Effector memory CD4-positive, alpha-beta T cell (primary cell): ENCODE measurements at places on chromosomes 16 and 17.

GRCh38 chr16:24101431-24101830, 154.7 kb upstream of the CACNG3 start:
- DNase-seq, result no peak

DNA sequence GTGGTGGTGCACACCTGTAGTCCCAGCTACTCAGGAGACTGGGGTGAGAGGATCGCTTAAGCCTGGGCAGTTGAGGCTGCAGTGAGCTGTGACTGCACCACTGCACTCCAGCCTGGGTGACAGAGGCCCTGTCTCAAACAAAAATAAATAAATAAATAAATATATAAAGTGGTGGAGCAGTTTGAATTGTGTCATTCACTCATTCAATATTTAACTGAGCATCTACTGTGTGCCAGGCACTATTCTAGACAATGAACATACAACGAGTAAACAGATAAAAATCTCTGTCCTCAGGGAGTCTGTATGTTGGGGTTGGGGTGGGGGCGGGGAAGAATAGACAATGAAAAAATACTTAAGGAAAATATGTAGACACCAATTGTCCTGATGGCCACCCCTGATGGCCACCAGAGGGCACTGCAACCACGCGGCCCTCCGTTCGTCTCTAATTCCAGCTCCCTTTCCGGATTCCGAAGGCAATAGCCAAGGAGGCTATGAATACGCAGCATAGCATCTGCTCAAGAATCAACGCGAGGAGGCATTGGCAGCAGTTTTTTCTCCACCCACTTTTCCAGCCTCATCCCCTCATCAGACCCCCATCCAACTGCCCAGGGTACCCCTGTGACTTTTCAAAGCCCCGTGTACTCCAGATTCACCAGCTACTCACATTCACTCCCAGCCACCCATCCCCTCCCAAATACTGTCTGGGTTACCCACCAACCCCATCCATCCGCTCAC, 21.4 kb downstream of the QPRT start:
- peak; percentile 72 for DNase-seq

DNA sequence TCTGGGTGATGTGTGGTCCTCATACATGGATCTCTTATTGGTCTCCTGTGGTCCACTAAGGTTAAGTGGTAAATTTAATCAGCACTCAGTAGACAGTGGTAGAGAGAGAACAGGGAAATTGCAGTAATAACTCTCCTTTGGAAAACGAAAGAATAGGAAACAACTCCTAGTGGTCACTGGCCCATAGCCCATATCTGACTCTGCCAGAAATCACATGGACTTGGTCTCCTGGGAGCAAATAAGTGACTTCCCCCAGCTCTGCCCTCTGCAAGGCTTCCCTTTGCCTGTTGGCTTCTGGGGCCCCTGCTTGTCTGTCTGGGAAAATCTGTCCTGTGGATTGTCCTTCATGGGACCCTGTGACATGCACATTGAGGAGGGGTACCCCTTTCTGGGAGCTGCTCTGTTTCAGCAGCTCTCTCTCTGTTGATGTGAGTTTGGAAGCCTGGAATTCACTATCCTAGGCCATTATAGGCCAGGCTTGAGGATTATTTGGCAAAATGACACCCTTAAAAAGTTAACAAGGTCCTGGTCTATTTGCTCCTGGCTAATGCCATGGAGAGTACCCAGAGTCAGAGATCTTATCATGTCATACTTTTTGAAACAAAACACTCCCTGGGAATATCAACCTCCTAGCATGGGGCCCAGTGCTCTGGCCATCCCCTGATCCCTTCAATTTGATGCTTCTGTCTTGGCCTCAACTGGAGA, 58.0 kb upstream of the HNF1B start:
- no peak for DNase-seq

DNA sequence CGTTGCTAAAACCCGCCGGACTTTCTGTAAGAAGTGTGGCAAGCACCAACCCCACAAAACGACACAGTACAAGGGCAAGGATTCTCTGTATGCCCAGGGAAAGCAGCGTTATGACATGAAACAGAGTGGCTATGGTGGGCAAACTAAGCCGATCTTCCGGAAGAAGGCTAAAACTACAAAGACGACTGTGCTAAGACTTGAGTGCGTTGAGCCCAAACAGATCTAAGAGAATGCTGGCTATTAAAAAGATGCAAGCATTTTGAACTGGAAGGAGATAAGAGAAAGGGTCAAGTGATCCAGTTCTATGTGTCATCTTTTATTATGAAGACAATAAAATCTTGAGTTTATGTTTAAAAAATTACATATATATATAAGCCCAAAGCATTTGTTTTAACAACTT, 20.3 kb downstream of the HELZ start:
- no peak for DNase-seq

- DNase-seq, result no peak
These were observed 18.3 kb downstream of the SSH2 start for GRCh38 chr17:29911641-29912177.

- DNase-seq, result no peak
These were observed 5.7 kb upstream of the CDH5 start for GRCh38 chr16:66360624-66361324.

DNA sequence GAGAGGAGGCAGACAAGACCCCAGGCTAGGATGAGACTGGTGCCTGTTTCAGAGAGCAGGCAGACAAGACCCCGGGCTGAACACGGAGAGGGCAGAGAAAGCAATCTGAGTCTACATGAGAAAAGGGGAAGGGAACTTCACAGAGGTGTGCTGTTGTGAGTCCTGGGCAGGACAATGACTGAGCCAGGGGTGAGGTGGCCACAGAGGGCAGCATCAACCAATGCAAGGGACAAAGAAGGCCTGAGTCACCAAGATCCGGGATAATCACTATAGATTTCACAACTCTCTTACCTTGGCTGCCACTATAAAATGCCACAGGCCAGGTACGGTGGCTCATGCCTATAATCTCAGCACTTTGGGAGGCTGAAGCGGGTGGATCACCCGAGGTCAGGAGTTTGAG, 89.0 kb downstream of the SLC39A11 start:
- DNase-seq, result no peak

- no peak for DNase-seq
These were observed 4.3 kb upstream of the MYL4 start for GRCh38 chr17:47204722-47205418.

- no peak for DNase-seq
These were observed 4.8 kb downstream of the CDR2L start for GRCh38 chr17:74992223-74992622.

DNA sequence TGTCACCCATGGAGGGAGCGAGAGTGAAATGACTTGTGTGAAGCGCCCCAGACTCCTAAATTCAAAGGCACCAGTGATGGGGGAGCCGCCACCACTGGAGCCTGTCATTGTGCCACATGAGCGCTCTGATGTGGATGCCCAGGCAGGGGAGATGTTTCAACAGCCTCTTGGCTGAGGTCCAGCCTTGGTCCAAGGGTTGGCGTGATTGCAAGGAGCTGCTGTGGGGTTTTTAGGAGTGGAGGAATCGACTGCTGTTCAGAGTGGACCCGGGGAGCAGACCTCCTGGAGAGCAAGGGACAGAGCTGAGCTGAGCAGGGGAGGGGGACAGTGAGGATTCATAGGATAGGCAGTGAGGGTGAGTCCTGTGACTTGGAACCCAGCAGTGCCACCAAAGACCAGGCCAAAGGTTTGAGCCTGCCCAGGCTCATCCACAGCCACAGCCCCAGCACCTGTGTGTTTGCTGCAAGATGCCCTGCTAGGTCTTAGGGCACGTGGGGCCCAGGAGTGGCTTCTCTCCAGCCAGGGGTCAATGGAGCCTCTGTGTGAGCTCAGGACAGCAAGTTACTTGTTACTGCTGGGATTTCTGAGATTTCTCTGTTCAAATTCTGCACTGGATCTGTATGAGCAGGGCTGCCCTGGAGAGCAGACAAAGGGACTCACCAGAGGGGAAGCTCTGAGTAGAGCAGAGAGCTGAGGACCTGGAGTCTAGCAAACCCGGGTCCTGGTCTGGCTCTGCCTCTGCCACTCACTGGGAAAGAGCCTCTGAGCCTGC, 20.3 kb downstream of the RHBDL3 start:
- DNase-seq, result no peak

- DNase-seq, result peak; percentile 85
These were observed 18.2 kb upstream of the IL17C start for GRCh38 chr16:88619859-88620815.

GRCh38 chr16:15950869-15951268, 1.5 kb downstream of the ABCC1 start:
- DNase-seq, result no peak

GRCh38 chr17:13518261-13519000, 83.3 kb downstream of the HS3ST3A1 start:
- DNase-seq, result no peak

GRCh38 chr17:57262557-57262956, 6.2 kb downstream of the MSI2 start:
- no peak for DNase-seq

DNA sequence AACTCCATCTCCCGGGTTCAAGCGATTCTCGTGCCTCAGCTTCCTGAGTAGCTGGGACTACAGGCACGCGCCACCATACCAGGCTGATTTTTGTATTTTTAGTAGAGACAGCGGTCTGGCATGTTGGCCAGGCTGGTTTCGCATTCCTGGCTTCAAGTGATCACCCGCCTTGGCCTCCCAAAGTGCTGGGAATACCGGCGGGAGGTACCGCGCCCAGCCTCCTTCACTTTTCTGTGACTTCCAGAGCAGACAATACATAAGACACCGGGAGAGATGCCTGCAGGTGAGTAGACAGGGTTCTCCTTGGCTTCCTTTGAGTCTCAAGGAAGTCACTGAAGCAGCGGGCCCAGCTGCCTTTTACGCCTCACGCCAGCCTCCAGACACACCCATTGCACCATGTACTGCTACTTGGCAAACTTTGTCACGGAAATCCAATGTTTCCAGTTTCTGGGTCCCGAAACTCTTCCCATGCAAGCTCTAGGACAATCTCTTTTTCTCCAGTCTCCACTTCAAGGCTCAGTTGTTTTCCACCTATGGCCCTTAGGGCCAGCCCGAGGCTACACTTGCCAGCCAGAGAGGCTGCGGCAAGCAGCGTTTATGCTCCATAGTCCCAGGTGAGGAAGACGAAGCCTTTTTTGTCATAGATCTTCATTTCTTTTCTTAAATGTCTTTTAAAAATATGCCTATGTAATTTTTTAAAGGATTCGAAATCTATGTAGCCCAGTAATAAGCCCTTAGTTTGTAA, 886 bp upstream of the OR1F1 start:
- DNase-seq, result no peak
